Neural progenitor cell (in vitro differentiated cells): ENCODE measurements at places on chromosomes 3 and 15. TPM values are rescaled to one million over a fixed set of nuclear protein-coding genes. Genes with fewer than 3 reads are reported as not detected.

Gene ST8SIA2
- 13.6 and 17.8 TPM in 2 replicates for total RNA-seq

- DNase-seq: no peak
These were observed 936.1 kb downstream of the TUSC7 start for GRCh38 chr3:117645561-117646242.

- DNase-seq: no peak
These were observed 56.9 kb upstream of the SATB1 start for GRCh38 chr3:18481946-18482548.

DNA sequence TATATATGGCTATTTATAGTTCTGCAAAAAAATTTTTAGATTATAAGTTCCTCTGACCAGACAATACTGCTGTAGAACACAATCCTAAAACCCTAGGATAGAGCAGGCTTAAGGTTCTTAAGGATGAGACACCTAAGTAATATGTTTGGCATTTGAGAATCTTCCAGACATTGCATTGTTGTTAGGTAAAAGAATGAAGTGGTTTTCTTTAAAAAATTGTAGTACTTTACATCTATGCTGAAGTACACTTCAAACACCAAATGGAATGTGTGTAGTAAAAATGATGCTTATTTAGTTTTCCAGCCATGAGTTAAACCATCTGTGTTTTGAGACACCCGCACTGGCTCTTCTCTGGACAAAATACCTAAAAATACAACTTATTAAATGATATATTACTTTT is 857.7 kb downstream of the OTOL1 start:
- DNase-seq: no peak

DNA sequence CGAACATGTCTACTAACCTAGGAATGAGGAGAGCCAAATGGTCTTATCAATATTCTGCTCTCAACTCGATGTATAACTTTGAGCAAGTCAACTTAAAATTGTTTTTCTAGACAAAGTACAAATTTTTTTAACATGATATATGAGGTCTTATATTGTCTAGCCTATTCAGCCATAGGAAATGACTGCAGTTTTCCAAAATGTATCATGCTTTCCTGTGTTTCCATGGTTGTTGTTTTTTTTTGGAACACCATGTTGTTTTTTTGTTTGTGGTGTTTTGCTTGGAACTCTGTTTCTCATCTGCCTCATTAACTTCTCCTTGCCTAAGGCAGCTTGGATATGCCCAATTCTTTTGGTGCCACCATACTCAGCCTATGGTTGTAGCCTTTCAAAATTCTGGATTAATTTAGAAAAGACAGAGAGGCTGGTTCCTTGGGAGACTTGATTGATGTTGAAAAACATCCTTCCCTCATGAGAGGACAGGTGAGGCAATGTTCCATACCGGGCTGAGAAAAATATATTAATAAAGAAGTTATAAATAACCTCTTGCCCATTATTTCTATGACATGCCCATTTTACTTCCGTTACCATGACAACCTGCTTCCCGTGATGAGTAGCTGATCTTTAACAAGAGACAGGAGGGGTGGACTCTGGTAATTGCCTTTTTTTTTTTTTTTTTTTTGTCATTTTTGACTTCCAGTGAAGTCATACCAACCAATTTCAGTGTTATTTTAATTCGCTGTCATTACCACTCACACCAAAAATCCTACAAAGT is 687.9 kb upstream of the GRM7 start:
- no peak for DNase-seq

DNA sequence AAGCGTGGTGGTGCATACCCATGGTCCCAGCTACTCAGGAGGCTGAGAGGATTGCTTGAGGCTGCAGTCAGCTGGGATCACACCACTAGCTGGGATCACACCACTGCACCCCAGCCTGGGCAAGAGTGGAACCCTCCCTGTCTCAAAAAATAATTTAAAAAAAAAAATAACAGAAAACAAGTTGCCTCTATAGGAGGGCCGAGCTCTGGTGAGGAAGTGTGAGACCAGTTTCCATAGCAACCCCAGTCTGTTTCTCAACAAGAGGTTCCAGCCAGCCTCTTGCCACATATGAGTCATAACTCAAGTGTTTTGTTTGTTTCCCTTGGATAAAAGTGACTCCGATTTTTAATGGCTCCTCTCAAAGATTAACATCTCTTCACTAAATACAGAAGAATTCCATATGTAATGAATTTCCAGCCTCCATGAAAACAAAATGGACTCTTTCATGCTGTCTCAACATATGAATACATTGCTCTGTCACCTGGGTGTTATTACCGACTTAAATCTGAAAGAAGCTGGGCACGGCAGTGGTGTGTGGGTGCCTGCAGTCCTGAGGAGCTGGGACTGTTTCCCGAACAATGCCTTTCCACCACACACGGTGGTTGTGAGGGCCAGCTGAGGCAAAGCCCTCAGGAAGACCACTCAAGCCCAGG is 19.7 kb downstream of the TMEM43 start:
- DNase-seq: no peak

DNA sequence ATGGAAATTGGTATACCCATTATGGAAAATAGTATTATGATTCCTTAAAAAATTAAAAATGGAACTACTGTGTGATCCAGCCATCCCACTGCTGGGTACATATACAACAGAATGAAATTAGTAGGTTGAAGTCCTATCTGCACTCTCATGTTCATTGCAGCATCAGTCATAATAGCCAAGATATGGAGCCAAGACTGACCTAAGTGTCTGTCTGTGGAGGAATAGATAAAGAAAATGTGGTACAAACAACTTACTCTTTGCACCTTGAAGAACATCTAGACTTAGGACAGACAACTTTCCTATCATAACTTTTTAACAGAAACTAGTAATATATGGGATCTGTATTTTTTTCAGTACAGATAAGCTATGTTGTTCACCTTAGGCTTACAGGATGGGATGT is 30.0 kb upstream of the PPARG start:
- no peak for DNase-seq

GRCh38 chr3:13517253-13517977 is 31.5 kb upstream of the FBLN2 start:
- no peak for DNase-seq

DNA sequence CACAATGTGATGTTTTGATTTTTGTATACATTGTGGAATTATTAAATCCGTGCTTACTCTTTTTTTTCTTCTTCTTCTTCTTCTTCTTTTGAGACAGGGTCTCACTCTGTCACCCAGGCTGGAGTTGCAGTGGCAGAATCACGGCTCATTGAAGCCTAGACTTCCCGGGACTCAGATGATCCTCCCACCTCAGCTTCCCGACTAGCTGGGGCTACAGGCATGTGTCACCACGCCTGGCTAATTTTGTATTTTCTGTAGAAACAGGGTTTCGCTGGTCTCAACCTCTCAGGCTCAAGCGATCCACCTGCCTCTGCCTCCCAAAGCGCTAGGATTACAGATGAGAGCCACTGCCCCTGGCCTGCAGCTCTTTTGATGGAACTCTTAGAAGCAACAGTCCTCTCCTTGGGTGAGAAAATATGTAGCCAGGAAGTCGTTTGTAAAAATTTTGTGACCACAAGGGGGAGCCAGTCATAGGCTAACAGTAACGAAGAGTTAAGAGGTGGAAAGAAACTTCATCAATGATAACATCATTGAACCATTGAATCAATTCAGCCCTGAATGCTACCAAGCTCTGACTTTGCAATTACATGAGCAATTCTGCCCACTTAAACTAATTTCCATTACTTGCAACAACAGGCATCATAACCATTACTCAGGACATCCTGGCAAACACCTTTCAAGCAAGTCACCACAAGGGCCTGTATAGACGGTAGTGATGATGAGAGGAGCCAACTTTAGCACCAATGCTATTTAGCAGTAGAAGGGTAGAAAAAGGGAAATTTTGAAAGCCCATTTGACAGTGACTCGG is 16.7 kb upstream of the CMTM7 start:
- peak; percentile 79 for DNase-seq

Gene FAM162A
- total RNA-seq: 29.3 and 66.1 TPM in 2 replicates

GRCh38 chr3:132654190-132654589 is 5.4 kb downstream of the ACAD11 start:
- no peak for DNase-seq

Gene MYRIP
- 0.28 and 0.62 TPM in 2 replicates for total RNA-seq

- no peak for DNase-seq
These were observed 11.6 kb downstream of the PSMD6 start for GRCh38 chr3:64011685-64012084.

Gene FOXB1
- 7.3 and 9.6 TPM in 2 replicates for total RNA-seq

GRCh38 chr3:129565902-129566301 is 22.9 kb downstream of the H1-8 start:
- DNase-seq: no peak

Gene IGSF10
- total RNA-seq: 0.15 and 0.22 TPM in 2 replicates

Gene HGD
- 0.28 TPM in 1 of 2 replicates, not detected in the other for total RNA-seq

- DNase-seq: no peak
These were observed 101.5 kb upstream of the TGFBR2 start for GRCh38 chr3:30504939-30505338.
